ENCODE measurements at places on chromosomes 4 and X.

- no peak for DNase-seq
Measured at GRCh38 chr4:75722417-75722816, 2.0 kb upstream of the USO1 start.

GRCh38 chrX:31497086-31497485 lies 425.2 kb upstream of the FTHL17 start:
- no peak for DNase-seq

GRCh38 chr4:2079926-2080325 lies 20.8 kb downstream of the NAT8L start:
- DNase-seq, result no peak

GRCh38 chr4:119728692-119729593 lies 100.3 kb upstream of the PDE5A start:
- DNase-seq, result no peak

DNA sequence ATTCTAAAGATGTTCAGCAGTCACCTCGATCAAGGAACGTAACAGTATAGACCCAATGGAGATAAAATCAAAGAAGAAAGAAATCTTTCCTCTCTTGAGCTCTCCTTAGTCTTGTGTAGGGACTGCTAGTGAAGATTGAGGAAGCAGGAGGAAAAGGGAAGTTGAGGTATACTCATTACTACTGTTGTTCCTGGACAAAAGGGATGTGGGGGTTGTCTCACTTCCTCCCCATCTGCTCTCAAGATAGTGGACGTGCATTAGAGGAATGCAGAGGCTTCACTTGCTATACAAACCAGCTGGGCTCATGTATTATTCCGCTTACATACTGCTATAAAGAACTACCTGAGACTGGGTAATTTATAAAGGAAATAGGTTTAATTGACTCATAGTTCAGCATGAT lies 208.9 kb upstream of the ARHGEF9 start:
- no peak for DNase-seq

GRCh38 chrX:11458170-11458569 lies 165.0 kb downstream of the AMELX start:
- no peak for DNase-seq

GRCh38 chr4:38531141-38531727 lies 132.8 kb upstream of the KLF3 start:
- no peak for DNase-seq

GRCh38 chr4:114698231-114698630 lies 99.6 kb downstream of the UGT8 start:
- no peak for DNase-seq

DNA sequence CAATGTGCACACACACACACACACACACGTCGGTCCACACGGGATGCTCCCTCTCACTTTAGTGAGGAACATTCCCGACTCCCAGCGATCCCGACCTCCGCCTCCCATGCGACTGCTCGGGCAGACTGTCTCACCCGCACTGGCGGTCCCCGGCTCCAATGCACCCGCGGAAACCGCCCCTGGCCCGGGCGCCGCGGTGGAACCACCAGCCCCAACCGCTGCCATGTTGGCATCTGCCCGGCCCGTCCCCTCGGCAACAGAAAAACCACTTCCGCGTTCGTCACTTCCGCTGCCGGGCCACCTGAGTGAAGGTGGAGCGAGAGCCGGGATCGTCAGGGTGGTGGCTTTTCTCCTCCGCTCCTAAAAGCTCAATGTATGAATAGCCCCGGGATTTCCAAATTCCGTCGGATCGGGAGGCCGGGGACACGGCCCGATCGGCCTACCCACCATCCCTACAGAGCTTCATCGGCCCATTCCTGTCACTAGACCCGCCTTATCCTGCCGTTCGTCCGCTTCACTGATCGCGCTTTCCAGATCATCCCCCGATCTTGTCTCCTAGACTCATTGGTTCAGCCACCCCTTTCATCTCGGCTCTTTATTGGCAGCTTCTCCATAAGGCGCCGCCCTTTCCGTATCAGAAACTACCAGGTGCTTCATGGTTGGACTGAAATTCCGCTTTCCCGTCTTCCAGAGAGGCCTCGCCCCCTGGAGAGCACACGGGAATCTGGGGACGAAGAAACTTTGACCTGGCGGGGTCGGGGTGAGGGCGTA lies at the start of gene SLC35A2:
SLC35A2 (minus strand) TSS at position 235 of the 771 bp plus-strand sequence; CDS start at position 225, 10 bp downstream.
- no peak for DNase-seq

- DNase-seq, result no peak
Measured at GRCh38 chr4:75779105-75779757, 54.9 kb downstream of the USO1 start.

DNA sequence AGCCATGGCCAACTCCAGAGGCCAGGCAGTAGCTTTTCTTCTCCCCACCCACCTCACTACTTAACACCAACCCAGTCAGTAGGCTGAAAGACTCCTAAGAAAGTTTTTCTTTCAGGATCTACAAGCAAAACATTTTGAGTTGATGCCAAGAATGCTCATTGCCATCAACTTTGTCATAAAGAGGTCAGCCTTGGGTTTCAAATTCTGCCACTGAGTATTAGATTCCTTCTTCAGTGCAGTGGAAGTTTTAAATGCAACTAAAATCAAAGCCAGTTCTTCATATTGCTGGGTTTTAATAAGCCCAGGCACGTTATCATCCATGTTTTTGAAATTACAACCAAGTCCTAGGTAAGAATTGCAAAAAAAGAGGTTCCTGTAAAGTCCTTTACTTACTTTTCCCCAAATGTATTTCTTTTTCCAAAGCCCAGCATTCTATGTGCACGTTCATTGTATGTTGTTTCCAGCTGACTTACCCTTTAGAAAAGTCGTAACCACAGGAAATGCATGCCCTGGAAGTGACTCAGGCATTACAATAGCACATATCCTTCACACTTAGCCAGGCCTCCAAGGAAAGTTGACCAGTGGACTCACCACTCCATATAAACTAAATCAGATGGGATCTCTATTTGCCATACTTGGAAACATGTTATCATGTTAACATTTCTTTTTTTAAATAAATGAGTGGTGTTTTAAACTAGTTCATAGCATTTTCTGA lies 229.9 kb downstream of the SOX3 start:
- DNase-seq, result no peak

DNA sequence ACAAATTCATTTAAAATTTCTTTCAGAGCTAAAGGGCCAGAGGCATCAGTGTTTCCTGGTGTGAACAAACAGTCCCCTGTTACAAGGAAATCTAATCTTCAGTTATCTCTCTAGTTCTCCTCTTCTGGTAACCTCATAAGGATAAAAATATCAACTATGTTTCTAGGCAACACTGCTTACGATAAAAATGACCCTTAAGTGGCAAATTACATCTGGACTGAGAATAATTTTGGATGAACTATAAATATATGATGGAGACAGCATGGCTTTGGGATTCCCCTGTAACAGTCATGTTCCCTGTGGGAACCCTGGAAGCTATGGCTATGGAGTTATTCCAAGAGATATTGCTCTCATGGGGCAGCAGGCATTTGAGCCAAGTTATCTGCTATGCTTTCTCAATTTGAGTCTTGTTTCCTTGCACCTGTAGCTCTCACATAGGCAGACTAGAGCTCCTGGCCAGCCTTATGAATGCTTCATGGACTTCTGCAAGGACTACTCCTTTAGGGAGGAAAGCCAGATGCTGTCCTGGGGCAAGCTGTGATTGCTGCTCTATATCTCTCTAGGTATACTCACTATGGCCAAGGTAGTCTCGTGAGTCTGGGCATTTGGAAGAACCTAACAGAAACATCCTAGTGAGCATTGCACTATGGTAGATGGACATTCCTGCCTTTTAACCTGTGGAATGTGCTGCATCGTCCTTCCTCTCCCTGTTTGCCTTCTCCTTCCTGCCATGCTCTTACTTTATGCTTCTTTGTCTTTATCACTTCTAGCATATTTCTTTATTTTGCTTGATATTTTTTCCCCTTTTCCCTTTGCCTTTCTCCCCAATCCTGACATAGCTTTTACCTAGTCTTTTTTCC lies 14.2 kb downstream of the C4orf33 start:
- no peak for DNase-seq
